ENCODE measurements at places on chromosomes 3 and 15.

DNA sequence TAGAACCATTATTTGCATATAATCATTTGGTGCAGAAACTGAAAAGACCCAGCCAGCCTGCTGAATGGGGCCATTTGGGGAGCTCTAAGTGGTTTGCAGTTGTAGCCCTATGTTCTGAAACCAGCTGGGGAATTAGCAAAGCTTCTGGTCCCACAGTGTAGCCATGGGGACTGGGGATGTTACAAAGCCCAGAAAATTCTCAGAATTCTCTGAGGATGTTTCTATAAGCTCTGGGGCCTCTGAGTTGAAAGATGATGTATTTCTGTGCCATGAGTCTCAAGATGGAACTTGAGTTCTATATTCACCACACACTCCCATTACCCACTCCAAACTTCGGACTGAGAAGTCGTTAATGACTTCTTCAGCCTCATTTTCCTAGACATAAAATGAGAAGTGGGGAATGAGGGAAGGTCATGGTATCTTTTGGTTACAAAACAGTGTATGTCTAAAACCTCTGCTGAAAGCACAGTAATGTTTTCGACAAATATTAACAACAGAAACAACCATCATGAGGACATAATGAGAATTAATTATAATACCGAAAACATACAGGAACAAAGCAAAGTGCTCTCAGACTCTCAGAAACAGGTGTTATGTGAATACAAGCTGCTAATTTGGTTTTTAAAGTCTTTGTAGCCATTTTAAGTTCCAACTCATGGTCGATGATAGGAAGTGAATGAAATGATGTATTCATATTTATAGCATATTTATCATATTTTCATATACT is 89.4 kb downstream of the RFTN1 start:
- no peak for DNase-seq

GRCh38 chr15:68096099-68096498 is 42.0 kb downstream of the PIAS1 start:
- no peak for DNase-seq

- DNase-seq = no peak
Observed at GRCh38 chr3:5006755-5007202, 27.5 kb downstream of the BHLHE40 start.

DNA sequence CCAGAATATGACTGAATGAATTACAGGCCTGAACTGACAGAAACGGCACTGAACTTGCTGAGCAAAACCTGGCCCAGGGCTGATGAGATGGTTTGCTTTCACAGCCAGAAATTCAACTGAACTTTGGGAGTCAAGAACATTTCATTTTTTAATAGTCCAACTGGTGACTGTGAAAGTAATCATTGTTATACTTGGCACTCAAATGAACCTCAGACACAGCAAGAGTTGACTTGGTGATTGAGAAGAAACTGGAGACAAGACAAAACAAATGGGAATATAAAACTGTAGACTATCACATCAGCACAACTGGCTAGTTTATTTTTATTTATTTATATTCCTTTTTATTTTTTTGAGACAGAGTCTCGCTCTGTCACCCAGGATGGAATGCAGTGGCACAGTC is 858.9 kb upstream of the CFAP20DC start:
- DNase-seq = no peak

GRCh38 chr15:61116825-61117224 is 112.3 kb downstream of the RORA start:
- no peak for DNase-seq

- no peak for DNase-seq
Observed at GRCh38 chr3:22982981-22983587, 220.0 kb upstream of the UBE2E2 start.

Data from hypothalamus (tissue), 51 donors.